ENCODE measurements at places on chromosomes 3 and 15.
A peak's percentile ranks its signal among the peaks of the same experiment; 100 is the strongest.

GRCh38 chr3:111831840-111832239, 27.2 kb upstream of the PHLDB2 start:
- DNase-seq = no peak

DNA sequence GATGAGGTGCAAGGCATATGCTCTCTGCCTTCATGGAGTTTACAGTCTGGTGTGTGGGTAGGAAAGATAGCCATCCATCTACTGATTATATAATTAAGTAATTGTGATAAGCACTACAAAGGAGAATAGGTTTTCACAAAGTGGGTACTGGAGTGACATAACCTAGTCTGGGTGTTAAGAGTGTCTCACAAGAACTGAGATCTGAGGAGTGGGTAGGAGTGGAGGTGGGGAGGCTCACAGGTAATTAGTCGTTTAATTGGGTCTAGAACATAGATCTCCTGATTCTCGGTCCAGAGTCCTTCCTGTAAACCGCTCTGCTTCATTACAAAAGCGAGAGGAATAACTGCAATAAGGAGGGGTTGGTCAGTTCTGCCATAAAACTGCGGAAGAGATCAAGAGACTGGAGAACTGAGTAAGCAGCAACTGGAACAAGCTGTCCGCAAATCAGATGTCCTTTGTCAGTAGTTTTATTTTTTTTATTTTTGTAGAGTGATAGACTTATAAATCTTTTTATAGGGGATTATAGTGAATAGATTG, 2.2 kb downstream of the NEO1 start:
- DNase-seq = no peak

- DNase-seq = no peak
Observed at GRCh38 chr15:90829942-90830440, 38.4 kb upstream of the FURIN start.

GRCh38 chr15:69402816-69403215, 11.3 kb upstream of the KIF23 start:
- no peak for DNase-seq

DNA sequence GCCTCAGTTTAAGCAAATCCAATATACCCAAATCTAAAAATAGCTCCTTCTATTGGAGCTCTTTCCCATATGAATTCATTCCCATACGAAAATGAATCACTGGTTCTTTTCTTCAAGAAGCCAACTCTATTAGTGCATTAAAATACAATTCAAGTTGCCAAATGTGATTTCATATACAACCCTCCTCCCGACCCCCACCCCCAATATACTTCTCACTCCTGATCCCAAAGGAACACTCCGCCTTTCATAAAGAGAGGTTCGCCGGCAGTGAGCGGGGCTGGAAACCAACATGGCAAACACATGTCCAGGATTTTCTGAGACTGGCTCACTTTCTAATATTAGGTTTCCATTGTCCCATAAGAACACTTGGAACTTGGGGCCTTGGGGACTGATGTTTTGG, 48.5 kb downstream of the MAGEF1 start:
- DNase-seq = no peak

- no peak for DNase-seq
Observed at GRCh38 chr15:60994963-60995475, 234.1 kb downstream of the RORA start.

- peak; percentile 39 for DNase-seq
Observed at GRCh38 chr15:65558336-65558735, 28.1 kb downstream of the HACD3 start.

DNA sequence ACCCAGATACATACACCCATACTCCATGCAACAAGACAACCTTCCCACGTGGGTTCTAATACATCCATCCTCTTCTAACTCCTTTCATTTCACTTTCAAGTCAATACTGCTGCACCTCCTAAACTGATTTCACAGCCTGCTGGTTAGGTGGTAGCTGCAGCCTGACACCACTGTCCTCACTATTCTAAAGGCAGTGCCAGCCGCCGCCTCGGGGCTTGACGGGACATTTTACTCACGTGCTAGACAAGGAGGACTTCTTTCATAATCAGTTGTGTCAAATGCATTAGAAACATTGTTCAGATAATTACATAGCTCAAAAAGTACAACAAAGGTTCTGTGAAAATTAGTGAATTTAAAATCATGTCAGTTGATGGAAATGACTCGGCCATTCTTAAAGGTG, 6.3 kb downstream of the UROC1 start:
- no peak for DNase-seq

DNA sequence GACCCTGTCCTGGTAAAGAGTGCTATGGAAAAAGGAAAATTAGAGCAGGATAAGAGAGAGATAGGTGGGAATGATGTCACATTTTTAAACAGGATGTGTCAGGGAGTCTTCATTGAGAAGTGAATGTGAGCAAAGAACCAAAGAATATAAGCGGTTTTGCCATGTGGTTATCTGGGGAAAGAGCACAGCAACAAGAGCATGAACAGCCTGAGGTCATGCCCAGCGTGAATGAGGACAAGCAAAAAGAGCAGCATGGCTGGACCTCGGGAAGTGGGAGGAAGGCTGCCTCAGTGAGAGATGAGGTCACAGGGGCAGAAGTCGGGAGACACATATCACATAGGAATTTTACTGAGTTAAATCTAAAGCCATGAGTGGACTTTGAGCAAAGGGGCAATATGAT, 82.8 kb upstream of the HES1 start:
- no peak for DNase-seq

GRCh38 chr15:81160312-81161159, 26.5 kb downstream of the CFAP161 start:
- DNase-seq = peak; percentile 91

DNA sequence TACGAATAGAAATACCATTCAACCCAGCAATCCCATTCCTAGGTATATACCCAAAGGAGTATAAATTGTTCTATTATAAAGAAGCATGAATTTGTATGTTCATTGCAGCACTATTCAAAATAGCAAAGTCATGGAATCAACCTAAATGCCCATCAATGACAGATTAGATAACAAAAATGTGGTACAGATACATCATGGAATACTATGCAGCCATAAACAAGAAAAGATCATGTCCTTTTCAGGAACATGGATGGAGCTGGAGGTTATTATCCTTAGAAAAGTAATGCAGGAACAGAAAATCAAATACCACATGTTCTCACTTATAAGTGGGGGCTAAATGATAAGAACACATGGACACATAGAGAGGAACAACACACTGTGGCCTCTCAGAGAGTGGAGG, 571.9 kb downstream of the RBMS3 start:
- no peak for DNase-seq

DNA sequence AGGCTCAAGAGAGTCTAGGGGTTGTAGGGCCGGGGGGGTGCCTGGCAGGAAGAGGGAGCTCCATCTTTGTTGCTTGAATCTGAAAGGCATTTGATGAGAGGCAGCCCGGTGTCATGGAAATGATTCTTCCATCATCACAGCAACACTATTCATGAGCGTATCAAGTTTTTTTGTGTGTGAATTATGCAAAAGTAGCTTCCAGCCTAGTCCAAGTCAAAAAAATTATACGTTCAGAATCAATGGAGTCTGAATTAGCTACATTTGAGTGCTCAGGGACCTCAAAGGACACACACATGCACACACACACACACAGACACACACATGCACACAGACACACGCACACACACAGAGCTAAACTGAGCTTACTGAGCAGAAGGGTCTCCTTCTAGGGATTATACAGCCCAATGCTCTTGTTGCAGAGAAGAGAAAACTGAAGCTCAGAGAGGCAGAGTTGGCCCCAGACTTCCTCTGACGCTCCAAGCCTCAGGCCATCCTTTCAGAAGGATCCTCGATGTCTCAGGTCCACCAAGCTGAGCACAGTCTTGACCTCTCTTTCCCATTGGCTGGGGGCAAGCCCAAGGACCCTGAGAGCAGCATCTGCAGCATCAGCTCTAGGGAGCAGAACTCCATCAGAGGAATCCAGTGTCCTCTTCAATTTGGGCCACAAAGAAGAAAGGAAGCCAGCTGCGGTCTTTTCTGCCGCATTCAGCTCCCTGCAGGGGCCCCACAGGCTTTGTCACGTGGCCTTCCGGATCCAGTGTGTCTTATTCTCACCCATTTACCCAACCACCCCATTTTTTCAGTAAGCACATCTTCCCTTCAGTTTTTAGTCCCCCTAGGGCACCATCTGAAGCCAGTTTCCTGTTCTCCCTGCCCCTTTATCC, 228.0 kb downstream of the UACA start:
- no peak for DNase-seq

GRCh38 chr15:98881526-98882520, 125.8 kb downstream of the PGPEP1L start:
- no peak for DNase-seq

GRCh38 chr3:115208066-115208750, 61.1 kb upstream of the ZBTB20 start:
- no peak for DNase-seq

GRCh38 chr15:60324706-60325438, 72.9 kb downstream of the ANXA2 start:
- no peak for DNase-seq

GRCh38 chr15:90871139-90871715, 2.8 kb downstream of the FURIN start:
- DNase-seq = no peak

DNA sequence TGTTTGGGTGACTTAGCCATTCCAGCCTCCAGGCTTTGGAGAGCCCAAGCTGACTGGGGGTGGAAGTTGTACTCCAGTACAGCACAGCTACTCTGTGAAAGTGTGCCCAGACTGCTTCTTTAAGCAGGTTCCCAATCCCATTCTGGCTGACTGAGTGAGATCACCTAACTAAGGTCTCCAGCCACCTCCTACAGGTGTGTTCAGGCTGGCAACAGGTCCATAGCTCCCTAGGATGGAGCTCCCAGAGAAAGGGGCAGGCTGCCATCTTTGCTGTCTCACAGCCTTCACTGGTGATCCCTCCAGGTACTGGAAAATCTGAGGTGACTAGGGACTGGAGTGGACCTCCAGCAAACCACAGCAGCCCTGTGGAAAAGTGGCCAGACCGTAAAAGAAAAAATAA, 445.3 kb upstream of the KCNMB2 start:
- no peak for DNase-seq

- DNase-seq = no peak
Observed at GRCh38 chr15:92903631-92903965, 3.5 kb downstream of the CHD2 start.

DNA sequence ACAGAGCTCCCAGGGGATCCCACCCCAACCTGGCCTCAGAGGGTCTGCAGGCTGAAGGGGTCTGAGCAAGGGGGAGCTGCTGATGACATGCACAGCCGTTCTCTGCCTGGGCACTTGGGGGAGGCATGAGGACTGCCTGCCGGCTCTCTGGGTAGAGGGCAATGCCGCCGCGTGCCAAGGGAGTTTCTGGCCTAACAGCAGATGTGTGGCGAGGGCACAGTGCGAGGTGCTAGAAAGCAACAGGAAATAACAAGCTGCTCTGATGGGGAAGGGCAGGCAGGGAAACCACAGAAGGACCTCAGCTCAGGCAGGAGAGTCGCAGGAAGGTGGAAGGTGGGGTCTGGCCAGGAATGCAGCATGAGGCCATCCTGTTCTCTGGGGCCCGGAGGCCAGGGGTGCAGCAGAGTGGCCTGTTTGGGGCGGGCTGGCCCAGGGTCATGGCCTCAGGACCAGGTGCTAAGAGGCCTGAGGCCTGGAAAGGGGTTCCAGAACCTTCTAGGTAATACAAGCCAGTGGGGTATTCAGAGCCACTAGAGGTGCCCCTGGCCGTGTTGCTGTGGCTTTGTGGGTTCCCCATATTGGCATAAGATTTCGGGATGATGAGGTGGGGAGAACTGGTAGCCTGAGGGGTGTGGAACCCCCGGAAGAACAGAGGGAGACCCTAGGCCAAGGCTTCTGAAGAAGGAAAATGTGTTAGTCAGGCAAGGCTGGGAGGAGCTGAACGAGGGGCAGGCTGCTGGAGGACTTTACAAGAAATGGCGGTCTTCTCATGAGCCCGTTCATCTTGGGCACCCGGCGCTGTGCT, 41.2 kb downstream of the RGMA start:
- no peak for DNase-seq

DNA sequence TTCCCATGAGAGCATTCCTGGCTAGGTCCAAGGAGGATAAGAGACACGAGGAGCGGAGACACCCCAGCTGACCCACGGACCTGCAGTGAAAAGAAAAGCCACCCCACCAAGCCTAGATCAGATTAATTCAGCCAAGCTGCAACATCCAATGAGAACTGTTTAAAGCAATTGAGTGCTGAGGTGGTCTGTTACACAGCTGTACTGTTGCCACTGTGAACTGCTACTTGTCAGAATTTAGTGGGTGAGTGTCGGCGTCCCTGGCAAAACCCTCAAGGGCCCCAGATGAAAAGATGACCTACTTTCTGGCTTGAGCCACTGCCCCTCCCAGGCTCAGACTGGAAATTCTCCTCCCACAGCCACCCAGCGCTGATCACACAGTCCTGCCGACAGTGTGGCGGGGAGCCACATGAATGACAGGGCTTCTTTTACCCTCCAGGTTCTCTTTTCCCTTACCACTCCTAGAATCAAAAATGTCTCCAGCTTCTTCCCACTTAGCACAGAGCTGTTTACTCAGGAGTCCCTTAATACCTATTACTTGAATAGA, 26.4 kb upstream of the KBTBD12 start:
- no peak for DNase-seq

DNA sequence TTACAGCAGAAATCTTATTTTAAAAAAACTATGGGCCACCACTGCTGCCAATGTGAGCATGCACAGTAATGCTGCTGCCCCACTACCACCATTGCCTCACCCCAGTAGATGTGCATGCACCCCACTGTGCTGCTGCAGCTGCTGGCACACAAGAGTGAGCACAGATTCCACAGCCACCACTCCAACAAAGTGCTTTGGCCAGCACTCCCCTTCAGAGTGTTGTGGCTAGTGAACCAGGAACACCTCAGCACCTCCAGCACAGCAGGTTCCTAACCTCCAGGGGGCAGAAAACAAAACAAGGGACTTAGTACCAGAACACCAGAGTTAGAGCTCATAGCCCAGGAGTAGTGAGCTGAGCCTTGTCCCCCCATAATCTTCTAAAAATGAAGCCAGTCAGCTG, 629.6 kb downstream of the PYDC2 start:
- DNase-seq = no peak

- DNase-seq = no peak
Observed at GRCh38 chr15:89654847-89655805, at the start of gene KIF7. KIF7 (minus strand) TSS chr15:89655467; CDS start chr15:89652930, 2,537 bp downstream.

- no peak for DNase-seq
Observed at GRCh38 chr3:76410762-76411281, 625.5 kb upstream of the ZNF717 start.

GRCh38 chr15:62901909-62902546, 140.5 kb upstream of the TPM1 start:
- DNase-seq = no peak

DNA sequence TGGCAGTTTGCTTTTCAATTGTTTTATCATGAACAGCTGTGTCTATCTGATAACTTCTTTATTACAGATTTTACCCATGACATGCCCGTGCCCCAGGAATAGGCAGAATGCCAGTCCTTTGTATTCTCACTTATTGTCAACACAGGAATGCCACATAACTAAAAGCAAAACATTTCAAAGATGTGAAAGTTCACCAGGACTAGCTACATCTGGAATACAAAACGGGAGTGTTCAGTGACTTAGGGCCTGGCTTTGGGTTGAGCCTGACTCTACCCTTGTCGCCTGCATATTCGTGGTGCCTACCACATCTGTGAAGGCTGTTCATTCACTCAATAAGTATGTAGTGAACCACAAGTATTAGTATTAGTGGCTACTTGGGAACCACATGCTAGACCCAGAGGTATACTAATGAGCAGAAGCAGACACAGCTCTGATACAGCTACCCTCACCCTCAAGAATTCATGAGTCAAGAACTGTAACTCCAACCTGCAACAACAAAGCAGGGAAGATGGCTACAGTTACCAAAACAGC, 2.9 kb downstream of the TNFSF10 start:
- peak; percentile 63 for DNase-seq

Measured in AG04450 (cell line).